Breast epithelium (tissue), 4 donors: ENCODE measurements at places on chromosomes 5 and 9.

DNA sequence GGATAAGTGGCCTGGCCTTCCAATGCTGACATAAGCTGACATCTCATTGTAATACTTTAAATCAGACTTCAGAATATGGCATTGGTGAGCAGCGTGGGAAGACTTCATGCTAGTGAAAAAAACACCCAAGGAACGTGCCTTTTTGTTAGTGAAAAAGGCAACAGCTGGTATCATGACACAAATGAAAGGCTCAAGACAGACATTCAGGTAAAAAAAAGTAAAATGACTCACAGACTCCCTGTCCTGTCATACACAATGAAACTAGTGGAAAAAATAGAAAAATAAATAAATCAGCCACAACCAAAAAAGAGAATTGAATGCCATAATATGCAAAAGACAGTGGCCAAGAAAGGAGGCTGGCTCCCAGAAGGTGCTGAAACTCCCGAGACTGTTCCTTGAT lies 24.4 kb upstream of the PPP1R2B start:
- no peak for DNase-seq

DNA sequence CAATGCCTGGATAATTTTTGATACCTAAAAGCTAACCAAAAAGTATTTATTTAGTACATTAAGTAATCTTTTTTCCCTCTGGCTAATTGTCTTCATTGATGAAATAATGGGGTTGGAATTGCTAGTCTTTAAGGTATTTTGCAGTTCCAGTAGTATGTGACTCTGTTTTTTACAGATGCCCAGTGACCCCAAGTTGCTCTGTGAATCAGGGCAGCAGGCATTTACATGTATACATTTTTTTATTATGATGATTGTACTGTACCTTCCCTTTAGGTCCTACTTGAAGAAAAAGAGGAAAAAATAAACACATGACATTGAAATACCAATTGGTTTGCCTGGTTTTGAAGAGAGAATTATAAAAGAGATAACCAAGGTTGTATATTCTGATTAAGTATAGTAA lies 385.5 kb downstream of the ADGRV1 start:
- DNase-seq, result no peak

- DNase-seq, result no peak
Observed at GRCh38 chr9:79695531-79696175, 123.9 kb downstream of the TLE4 start.

- no peak for DNase-seq
Observed at GRCh38 chr5:15951550-15951949, 228.0 kb downstream of the MARCHF11 start.

DNA sequence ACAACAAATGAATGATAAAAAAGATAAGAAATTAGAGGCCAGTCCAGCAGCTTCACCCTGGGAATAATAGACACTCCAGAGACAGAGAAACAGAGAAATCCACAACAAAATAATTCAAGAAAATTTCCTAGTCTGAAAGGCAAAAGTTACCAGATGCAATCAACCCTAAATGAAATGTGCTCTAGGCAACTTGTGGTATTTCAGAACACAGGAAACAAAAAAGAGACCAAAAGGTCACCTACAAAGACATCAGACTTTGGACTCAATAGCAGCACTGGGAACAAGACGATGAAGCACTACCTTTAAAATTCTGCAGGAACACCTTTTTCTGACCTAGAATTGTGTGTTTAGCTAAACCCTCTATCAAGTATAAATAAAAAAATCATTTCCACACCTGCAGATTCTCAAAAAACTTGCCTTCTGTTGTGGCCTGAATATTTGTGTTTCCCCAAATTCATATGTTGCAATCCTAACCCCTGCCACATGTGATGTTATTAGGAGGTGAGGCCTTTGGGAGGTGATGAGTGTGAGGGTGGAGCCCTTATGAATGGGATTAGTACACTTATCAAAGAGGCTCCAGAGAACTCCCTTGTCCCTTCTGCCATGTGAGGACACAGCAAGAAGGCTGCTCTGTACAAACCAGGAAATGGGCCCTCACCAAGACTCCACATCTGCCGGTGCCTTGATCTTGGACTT lies 5.9 kb upstream of the MAPK9 start:
- DNase-seq, result no peak

DNA sequence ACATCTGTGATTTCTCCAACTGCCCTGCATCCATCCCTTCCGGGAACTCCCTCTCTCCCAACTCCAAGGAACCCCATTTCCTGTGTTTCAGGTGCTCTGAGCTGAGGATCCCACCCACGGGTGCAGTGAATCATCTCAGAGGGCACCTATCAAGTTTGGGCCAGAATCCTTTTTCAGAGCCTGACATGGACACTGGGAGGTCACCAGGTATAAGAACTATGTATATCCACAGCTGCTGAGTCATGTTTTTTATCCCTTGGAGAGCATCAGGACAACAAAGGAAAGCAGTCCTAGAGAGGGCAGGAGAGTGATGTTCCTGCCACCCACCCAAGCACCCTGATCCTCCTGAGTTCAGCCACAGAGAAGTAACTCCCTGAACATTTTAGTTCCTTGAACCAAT lies 3.8 kb downstream of the MED27 start:
- no peak for DNase-seq

DNA sequence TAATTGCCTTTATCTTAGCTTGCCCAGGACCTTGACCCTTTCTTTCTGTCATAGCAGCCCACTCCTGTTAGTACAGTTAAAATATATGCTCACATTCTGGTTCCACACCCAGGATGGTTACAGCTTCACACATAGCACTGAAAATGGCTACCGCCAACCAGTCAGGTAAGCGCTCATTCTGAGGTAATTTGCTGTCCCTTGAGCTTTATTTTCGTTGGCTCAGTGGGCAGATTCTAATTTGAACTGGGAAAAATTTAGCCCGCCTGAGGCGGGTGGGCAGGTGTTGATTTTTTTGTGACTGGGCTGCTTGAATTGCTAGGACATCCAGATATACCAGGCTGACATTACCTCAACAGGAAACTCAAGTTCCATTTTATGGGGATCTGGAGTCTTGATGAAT lies 137.5 kb downstream of the KCTD16 start:
- no peak for DNase-seq

DNA sequence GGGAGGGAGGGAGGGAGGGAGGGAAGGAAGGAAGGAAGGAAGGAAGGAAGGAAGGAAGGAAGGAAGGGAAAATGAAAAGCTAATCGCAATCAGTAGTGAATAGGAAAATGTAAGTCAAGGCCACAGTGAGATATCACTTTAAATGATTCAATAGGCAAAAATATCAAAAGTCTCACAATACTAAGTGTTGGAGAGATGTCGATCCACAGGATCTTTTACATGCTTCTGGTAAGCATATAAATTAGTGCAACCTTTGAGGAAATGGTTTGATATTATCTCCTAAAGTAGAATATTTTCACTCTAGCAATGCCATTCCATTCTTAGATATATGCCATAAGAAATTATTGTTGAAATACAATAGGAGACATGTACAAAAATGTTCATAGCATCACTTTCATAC lies 58.4 kb downstream of the FRMD3 start:
- no peak for DNase-seq

GRCh38 chr5:88886746-88887341 lies 3.9 kb upstream of the MEF2C start:
- no peak for DNase-seq

DNA sequence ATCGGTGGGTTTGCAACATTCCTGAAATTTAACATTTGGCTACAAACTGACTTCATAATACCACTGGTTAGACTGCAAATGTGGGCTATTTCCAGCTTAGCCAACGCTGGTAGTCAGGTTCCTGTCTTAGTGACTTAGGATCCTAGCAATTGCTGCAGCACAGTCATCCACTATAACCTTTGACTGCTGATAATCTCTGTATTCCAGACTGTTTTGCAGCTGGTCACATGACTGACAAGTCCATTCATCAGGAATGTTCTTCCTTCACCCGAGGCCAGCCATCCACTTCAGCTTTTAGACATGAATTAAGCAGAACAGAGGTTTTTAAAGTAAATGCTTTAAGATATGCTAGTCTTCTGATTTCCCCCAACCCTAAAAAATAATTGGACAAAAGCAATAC lies 425.9 kb upstream of the MPDZ start:
- DNase-seq, result no peak

DNA sequence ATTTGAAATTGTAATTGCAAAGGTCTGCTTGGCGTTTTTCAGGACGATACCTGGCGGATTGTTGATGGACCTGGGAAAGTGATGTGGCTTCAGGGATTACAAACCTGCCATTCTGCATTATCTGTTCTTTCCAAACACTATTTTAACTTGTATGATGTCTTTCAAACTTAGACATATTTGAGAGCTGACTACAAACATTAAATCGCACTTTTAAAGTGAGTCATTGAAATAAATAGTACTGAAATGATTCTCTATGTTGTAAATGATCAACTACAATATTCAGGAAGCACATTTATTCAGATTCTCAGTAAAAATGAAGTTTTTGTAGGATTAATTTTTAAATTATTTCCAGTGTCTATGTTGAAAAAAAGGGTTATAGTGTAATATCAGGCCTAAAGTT lies 32.3 kb upstream of the TMEM171 start:
- DNase-seq, result no peak

DNA sequence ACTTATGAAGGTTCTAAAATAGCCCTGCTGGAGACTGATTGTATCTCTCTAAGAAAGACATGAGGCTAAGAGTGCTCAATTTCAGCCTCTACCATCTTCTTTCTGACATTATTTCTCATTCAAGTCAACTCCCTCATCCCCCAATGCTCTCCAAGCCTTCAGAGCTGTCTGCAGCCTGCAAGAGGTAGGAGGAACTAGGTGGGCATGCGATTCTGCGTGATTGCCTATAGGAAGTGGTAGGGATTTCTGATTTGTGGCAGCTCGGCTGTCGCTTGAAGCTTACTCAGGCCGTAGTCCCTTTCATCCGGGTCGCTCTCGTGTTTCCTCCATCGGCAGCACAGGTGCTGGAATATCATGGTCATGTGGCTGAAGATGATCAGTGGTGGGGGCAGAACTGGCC lies 138.1 kb upstream of the KLF9 start:
- DNase-seq, result no peak

GRCh38 chr5:173341961-173342430 lies 13.8 kb upstream of the STC2 start:
- DNase-seq, result no peak

- no peak for DNase-seq
Observed at GRCh38 chr9:88870627-88871026, 120.6 kb upstream of the S1PR3 start.

- DNase-seq, result no peak
Observed at GRCh38 chr9:23728736-23729135, 97.3 kb downstream of the ELAVL2 start.

GRCh38 chr9:79111653-79112052 lies 460.1 kb upstream of the TLE4 start:
- no peak for DNase-seq
